Stimulated activated CD8-positive, alpha-beta memory T cell treated with anti-CD3 and anti-CD28 coated beads, Interleukin-7, amount 100 ng/mL, for 1 hour (primary cell): ENCODE measurements at places on chromosomes 1 and 21.

GRCh38 chr1:68328490-68328889 is 96.2 kb upstream of the WLS start:
- DNase-seq = no peak

DNA sequence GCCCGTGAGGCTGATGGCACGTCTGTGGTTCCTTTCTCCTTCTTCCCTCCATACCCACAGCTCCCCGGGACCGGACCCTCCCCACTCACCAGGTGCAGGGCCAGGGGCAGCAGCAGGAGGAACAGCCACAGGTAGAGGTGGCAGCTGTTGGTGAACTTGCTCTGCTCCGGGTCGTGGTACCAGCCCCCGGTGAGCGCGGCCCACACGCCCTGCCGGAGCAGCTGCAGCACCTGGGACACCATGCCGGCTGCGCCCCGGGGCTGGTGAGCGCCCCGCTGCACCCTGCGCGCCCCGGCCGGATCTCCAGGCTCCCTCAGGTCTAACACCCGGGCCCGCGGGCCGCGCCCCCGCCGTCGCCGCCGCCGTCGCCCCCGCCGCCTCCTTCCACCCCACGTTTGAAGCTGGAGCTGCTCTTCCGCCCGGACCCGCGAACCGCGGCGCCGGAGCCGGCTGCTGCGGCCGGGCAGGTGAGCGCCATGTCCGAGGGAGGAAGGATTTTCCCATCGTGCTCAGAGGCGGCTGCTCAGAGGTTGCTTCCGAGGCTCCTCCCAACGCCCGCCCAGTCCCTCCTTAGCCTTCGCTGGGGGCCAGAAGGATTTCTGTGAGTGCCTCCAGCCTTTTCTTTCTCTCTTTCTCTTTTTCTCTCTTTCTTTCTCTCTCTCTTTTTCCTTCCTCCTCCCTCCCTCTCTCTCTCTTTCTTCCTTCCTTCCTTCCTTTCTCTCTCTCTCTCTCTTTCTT is at the start of gene PCNX2:
Gene PCNX2, minus strand, starts transcription at position 489 of the 738 bp plus-strand sequence. Its CDS starts 247 bp downstream, at position 242.
- DNase-seq = peak; percentile 29

DNA sequence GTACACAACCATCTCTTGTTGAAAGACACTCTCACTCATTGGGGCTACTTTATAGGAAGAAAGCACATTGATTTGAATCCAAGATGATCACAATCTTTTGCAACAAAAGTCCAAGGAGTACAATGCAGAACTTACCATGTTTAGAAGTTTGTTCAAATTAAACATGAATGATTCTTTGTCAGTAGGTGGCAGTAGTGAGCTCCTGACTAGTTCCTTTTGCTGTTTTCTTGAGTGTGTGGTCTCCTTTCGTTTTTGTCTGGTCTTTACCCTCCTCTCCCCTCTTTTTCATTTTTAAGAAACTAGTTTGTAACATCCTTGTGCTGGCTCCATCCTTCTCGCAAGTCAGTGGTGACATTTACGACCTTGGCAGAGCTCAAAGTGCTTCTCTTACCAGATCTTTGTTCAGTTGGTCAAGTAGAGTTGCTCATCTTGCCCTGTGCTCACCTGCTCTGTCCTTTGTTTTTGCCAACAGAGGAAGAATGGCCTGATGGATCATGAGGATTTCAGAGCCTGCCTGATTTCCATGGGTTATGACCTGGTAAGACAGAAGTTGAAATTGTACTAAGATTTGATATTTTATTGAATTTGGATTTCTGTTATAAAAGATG is 35.7 kb upstream of the MTR start:
- DNase-seq = no peak

DNA sequence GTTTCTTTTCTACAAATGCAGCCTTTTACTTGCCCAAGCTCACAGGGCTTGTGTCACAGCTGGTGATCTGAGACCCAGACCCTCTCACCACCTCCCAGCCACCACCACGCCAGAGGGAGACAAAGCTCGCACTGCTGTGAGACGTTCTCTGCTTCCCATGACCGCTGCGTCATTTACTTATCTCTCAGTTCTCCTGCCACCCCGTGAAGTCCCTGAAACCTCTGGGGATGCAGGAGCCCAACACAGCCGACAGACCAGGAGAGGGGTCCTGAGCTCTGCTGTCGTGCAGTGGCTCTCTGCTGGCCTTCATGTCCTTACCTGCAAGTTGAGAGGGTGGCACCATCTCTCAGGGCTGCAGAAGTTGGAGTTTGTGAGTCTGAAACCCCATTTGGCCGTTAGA is 77.7 kb downstream of the SLC16A1 start:
- no peak for DNase-seq

DNA sequence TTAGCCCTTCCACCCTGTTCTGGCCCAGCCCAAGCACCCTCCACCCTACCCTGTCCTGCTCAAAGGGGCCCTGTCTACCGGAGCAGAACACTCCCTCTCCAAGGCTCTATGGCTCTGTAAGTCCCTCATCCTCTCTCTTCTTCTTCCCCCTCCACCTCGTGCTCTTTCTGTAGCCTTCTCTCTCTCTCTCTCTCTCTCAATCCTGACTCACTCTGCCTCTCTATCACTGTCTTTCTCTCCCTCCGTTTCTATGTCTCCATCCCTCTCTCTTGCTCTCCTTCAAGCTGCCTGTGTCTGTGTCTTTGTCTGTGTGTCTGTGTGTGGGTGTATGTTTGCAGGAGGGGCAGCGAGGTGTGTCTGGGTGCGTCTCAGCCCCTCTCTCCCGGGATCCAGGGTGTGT is 1.3 kb upstream of the ZNF678 start:
- DNase-seq = no peak

DNA sequence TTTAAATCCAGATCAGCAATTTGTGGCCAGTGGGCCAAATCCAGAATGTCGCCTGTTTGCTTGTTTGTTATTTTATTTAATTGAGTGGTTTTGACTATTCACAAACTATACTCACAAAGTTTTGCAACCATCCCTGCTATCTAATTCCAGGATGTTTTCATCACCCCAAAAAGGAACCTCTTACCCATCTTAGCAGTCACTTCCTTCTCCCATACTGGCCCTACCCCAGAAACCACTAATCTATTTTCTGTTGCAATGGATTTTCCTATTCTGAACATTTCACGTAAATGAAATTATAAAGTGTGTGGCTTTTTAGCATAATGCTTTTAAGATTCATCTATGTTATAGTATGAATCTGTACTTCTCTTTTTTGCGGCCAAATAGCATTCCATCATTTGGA is 41.3 kb downstream of the WDTC1 start:
- DNase-seq = no peak

DNA sequence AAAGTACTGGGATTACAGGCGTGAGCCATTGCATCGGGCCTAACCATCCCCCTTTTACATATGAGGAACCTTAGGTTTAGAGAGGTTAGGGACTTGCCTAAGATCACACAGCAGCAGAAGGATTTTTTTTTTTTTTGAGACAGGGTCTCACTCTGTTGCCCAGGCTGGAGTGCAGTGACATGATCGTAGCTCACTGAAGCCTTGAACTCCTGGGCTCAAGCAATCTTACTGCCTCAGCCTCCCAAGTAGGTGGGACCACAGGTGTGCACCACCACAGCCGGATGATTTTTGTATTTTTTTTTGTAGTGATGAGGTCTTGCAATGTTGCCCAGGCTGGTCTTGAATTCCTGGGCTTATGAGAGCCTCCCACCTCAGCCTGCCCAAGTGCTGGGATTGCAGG is 2.2 kb upstream of the C1orf167 start:
- DNase-seq = no peak

DNA sequence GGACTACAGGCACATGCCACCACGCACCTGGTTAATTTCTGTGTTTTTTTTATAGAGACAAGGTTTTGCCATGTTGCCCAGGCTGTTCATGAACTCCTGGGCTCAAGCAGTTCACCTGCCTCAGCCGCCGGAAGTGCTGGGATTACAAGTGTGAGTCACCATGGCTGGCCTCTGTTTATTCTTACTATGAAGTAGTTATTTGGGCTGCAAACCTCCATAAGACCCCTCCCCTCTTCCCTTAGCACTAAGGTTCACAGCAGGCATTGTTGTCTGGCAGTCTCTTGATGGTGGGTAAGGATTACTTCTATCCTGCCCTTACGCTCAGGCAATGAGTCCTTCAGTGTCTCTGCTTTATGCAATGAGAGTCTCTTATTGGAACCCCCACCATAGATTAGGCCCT is 51.8 kb downstream of the ANGPTL1 start:
- no peak for DNase-seq

DNA sequence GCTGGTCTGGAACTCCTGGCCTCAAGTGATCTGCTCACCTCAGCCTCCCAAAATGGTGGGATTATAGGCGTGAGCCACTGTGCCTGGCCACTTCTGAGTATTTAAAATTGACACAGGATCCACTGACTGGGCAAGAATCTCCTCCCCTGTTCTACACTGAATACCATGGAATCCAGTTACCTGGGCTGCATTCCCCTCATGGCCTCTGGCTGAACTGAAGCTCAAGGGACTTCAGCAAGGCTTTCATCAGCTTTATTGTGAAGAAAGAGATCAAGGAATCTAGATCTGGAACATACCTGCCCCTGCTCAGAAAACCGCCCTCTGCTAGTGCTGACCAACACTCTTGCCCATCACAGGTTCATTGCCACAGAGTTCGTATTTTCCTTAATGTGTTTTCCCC is 20.5 kb downstream of the NCF2 start:
- no peak for DNase-seq

- DNase-seq = no peak
Measured at GRCh38 chr1:113243529-113243928, 146.8 kb upstream of the MAGI3 start.

DNA sequence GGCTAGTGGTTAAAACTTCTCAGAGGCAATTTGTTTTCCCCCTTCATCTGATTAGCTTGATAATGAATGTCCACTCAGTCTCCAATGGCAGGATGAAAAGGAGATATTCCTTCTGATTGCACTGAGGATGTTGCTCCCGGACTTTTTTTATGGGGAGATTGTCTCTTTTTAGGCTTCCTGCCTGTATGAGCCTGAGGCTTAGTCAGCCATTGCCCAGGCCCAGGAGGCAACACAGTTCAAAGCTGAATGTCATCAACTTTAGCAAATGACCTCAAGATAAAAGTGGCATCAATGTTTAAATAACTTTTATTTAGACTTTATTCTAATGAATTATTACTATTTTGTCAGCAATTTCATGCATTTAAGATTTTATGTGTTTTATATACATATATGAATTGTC is 162.9 kb upstream of the PTBP2 start:
- no peak for DNase-seq

GRCh38 chr1:7561936-7562728 is 209.0 kb upstream of the VAMP3 start:
- no peak for DNase-seq

GRCh38 chr1:50993645-50994044 is 23.6 kb downstream of the CDKN2C start:
- no peak for DNase-seq

DNA sequence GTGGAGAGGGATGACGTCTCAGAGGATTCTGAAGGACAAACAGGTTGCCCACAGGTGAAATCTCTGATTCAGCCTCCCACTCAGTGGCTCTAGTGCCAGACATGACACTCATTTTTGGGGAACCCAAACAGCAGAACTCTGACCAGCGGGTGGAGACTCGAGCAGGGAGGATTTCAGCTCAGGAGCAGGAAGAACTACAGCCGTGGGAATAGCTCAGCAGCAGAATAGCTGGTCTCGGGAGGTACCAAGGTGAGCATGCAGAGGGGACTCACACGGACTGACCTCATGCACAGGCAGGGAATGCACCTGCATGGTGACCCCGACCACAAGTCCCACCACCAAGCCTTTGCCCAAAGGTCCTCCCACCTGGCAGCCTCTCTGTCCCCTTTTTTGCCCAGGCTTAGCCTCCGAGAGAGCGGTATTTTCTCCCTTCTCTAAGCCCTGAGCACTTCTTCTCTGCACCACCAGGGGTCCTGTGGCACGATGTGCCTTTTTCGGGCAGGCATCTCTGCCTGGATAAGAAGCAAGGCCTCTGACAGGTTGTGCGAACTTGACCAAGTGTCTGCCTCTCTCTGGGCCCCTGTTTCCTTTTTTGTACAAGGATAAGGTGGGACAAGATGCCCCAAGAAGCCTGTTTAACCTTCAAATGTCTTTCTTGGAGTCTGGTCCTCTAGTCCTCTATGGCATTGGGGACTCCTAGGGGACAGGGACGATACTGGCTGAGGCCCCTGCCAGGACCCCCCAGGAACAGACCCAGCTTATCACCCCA is 8.8 kb upstream of the FGR start:
- DNase-seq = peak; percentile 54

DNA sequence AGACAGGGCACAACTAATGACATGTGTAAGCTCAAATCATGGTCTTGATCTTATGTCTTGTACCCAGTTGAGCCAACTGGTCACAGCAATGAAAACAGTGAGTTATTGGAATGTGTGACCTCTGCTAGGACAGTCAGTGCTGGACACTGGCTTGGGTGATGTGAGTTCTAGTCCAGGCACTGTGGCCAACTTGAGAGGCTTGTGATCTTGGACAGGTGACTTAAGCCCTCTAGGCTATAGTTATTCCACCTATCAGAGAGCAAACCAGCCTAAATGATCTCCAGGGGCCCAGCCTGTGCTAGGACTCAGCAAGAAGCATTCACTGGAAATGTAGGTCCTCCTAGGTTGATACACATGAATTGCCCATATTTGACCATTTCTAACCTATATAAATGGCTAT is 1.1 kb downstream of the KCNE2 start:
- no peak for DNase-seq

DNA sequence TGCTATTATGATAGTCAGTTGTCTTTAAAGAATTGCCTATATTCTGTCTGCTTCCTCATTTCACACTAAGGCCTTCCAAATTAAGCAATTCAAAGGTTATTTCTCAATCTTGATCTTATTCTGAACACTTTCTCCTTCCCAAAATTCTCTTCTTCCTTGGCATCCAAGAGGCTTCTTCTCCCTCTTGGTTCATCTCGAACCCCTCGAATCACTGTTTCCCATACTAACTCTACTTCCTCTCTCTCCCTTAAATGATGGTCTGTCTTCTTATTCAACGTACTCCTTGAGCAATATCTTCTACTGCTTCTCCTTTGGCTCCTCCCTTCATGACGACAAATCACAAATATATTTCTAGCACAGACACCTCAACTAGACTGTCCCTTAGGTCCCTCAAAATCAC is 4.5 kb downstream of the COPA start:
- no peak for DNase-seq
